Stimulated activated CD8-positive, alpha-beta memory T cell treated with anti-CD3 and anti-CD28 coated beads, Interleukin-15, amount 100 ng/mL, for 4 hours (primary cell): ENCODE measurements at places on chromosomes 6 and 20.
A peak's percentile ranks its signal among the peaks of the same experiment; 100 is the strongest.

DNA sequence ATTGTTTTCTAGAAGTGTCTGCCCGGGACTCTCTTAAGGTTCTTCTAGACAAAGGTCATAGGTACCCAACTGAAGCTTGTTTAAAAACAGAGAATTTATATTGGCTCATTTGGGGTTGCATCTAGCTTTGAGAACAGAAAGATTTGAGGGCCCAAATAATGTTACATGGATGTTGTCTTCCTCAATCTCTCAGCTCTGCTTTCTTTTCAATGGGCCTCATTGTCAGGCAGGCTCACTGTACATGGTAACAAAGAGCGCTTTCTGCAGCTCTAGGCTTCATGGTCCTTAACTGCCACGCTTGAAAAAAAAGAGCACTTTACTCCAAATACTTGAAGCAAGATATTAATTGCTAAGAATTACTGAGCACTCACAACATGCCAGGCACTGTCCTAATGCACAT lies 22.2 kb downstream of the NHLRC1 start:
- DNase-seq = no peak

GRCh38 chr6:116278481-116278829 lies 1.3 kb downstream of the TSPYL1 start:
- DNase-seq = no peak

- no peak for DNase-seq
These were observed 517.5 kb downstream of the CDKAL1 start for GRCh38 chr6:21051777-21052176.

DNA sequence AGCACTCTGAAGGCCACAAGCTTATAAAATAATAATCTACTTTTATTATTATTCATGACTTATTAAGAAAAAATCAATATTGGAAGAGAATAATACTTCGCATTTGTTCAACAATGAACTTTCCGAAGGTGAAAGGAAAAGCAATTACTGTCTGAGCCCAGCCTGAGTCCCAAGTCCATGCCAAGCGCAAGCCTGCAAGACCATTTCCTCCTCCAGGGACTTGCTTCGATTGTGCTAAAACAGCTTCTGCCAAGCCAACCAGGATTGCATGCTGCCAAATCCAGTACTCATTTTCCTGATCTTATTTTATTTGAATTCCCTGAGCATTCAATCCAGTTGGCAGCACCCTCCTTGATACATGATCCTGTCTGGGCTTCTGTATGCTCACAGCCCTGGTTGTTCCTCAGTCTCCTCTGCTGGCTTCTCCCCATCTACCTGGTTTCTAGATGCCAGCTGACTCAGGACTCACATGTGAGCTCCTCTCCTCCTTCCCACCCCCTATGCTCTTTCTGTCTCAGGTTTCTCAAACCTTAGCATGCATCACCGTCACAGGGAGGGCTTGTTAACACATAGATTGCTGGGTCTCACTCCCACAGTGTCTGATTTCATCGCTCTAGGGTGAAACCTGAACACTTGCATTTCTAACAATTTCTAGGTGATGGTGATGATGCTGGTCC lies 55.9 kb upstream of the PSMF1 start:
- no peak for DNase-seq

DNA sequence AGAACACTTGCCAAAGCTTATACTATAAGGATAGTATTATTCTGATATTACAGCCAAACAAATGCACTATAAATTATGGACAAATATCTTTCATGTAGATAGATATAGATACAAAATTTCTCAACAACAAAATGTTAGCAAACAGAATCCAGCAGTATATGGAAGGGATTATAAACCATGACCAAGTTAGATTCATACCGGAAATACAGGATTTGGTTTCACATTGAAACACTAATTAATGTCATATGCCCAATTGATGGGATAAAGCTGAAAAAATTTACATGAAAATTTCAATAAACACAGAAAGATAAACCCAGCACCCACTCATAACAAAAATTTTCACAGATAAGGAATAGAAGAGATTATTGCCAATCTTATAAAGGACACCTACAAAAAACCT lies 770.3 kb upstream of the SLC35B3 start:
- no peak for DNase-seq

DNA sequence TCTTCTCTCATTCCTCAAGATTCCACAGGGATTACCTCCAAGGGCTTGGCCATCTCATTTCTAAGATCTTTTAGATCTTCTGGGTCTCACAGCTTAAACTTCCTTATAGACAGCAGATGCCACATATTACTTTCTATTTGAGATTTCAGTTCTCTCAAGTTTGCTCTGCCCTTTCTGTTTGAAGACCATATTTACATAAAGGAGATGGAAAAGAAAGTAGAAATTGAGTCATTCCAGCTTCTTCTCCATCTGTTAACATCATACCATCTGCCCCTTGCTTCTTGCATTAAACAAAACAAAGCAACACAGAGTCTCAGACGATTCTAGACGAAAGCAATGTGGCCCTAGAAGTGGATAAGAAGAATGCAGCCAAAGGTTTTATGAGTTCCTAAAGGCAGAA lies 203.4 kb downstream of the TTLL2 start:
- no peak for DNase-seq

GRCh38 chr6:10582774-10583508 lies 61.8 kb downstream of the GCNT2 start:
- no peak for DNase-seq

DNA sequence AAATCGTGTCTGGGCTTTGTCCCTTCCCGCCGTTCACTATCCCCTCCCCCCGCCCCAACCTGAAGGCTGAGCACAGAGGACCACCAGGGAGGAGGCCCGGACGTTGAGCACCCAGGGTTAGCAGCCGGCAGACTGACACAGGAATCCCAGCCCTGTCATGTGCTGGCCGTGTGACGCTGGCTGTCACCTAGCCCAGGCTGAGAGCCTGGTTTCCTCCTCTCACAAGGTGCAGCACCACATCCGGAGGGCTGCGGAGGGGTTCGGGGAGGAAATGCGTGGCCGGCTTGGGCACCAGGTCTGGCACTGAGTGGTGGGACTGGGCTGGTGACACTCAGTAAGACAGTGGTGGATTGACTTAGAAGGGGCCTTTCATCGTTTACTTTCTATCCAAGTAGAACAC lies 4.6 kb upstream of the LSM14B start:
- peak; percentile 53 for DNase-seq

- DNase-seq = no peak
These were observed 1136.0 kb downstream of the HACE1 start for GRCh38 chr6:103723438-103724322.

DNA sequence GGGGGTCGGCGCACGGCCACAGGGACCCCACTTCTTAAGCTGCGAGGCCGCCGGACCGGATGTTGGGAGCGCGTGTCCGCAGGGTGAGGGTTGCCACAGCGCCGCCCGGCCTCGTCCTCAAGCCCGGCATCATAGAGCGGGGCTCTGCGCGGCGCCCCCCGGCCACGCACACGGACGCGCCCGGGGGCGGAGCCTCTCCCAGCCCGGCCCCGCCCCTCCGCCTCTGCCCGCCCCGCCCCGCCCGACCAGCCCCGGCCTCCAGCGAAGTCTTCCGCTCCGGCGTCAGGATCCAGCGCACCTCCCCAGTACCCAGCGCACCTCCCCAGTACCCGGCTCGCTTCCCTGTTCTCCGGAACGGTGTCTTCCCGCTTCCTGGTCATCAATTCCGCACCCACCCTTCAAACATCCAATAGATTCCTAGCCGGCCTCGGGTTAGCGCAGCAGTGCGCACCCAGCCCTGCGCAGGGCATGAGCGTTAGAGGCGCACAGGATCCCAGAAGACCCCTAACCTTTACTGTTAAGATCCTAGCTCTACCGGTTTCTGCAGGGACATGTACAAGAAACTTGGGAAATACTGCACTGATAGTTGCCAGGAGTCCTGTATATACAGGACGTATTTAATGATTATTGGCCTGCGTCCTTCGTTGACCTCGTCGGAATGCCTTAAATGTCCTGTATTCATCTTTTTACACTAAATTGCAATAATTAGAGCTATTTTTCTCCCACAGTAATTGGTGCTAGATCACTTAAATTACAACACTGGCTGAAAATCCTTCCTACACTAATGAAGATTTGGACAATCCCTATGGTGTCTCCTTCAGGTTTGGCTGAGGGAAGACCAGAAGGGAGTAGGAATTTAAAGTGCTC lies 535 bp upstream of the DNAAF9 start:
- DNase-seq = peak; percentile 50

GRCh38 chr6:9039258-9039657 lies 603.9 kb upstream of the SLC35B3 start:
- no peak for DNase-seq

GRCh38 chr6:97009781-97010492 lies 85.4 kb downstream of the KLHL32 start:
- DNase-seq = no peak

DNA sequence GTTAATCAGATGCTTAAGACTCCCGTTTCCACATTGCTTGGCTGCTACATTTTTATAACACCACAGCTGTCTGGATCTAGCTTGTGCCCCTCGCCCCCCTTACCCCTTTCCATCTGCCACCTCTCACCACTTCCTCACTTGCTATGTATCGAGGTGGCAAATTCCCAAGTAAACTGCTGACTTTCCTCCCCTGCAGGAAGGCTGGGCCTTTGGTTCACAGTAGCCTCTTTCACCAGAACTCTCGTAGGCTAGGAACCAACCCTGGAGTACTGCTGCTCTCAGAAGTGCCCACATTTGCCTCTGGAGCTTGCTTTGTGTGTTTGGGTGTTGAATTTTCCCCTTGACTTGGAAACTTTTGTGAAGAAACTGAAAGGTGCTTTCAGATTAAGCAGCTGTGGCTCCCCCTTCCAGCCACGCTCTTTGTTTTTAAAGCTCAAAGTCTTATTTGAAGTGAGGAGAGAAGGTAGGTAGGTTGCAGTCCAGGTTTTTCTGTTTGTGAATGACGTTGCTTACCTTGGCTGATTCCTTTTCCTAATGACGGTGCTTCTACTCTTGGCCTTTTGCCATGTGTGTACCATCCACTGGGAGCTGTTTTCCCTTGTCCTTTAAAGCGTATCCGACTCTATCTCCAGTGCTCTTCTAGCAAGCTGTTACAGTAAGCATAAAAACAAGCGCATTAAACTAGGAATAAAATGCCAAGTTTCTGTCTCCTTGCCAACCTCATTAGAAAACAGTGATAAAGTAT lies 90.4 kb downstream of the CARMIL1 start:
- DNase-seq = no peak
